ENCODE measurements at places on chromosomes 7 and 10.
A peak's percentile ranks its signal among the peaks of the same experiment; 100 is the strongest.

- DNase-seq: no peak
Measured at GRCh38 chr7:97565665-97566064, 166.2 kb upstream of the TAC1 start.

DNA sequence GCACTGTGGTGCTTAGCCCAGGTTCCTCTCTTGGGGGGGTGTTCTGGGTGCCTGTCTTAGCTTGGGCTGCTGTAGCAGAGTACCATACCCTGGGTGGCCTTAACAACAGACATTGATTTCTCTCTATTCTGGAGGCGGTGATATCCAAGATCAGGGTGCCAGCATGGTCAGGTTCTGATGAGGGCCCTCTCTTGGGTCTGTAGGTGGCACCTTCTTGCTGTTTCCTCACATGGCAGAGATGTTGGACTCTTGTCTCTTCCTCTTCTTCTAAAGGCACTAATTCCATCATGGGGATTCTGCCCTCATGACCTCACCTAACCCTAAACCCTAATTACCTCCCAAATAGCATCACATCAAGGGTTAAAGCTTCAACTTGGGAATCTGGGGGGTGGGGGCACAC, 19.9 kb upstream of the CRHR2 start:
- DNase-seq: no peak

DNA sequence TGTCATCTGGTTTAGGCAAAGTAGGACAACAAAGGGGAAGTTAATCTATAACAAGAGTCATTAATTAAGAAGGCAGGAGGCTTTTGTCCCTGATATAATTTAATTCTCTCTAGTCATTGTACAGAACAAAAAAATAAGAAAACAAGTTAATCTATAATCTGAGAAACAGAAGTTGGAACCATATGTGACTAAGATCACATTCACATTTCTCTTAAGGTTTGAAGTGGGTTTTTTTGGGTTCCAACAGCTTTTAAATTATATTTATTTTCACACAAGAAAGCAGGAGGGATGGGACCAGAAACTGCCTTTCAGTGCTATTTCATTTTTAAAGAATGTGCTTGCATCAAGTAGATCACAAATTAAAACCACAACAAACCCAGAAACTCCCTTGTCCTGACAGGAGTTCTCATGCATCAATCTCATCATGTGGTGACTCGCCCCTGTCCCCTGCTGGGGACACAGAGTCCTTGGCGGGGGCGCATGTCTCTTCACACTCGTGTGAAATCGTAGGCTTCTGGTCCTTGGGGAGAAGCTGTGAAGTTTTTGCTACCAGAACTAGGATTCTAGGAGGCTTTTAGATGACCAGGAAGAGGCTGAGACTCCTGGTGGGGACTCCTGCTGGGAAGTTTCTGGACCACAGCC, 10.1 kb upstream of the OPN4 start:
- DNase-seq: no peak

GRCh38 chr7:92053312-92053711, 81.0 kb downstream of the CYP51A1 start:
- no peak for DNase-seq

GRCh38 chr10:67306588-67307205, 380.9 kb downstream of the LRRTM3 start:
- no peak for DNase-seq

- DNase-seq: no peak
Measured at GRCh38 chr7:2417981-2418481, 14.6 kb downstream of the CHST12 start.

DNA sequence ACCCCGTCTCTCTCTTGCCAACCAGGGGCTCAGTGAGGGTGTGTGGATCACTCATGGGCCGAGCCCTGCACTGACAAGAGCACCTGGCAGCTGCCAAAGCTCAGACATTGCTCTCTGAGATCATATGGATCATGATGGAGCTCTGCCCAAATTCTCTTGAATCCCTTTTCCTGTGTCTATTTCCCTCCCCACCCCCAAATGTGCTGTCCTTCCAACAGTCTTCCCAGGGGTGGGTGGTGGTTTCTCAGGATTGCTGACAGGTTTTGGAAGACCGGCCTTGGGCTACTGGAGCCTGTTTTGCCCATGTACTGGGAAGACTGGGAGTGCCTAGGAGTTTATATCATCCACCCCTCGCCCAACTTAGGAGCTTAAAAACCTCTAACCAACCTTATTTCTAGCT, 10.5 kb downstream of the ARHGAP22 start:
- DNase-seq: peak; percentile 82

- no peak for DNase-seq
Measured at GRCh38 chr7:89023206-89023605, 227.7 kb upstream of the TEX47 start.

DNA sequence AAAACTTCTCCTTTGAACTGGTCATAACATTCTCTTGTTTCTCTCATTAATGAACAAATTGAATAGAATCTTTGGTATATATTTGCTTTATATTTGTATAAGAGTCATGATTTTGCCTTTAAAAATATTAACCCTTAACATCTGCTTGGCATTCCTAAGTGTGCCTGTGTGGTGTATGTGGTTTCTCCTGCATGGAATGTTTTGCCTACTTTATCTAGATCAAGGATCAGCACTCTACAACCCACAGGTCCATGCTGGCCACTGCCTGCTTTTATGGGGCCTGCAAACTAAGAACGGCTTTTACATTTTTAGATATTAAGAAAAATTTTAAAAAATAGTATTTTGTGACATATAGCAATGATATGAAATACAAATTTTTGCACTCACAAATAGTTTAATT, 4.3 kb upstream of the LAMB4 start:
- DNase-seq: no peak

- DNase-seq: no peak
Measured at GRCh38 chr10:122727426-122727825, 27.8 kb upstream of the C10orf120 start.

DNA sequence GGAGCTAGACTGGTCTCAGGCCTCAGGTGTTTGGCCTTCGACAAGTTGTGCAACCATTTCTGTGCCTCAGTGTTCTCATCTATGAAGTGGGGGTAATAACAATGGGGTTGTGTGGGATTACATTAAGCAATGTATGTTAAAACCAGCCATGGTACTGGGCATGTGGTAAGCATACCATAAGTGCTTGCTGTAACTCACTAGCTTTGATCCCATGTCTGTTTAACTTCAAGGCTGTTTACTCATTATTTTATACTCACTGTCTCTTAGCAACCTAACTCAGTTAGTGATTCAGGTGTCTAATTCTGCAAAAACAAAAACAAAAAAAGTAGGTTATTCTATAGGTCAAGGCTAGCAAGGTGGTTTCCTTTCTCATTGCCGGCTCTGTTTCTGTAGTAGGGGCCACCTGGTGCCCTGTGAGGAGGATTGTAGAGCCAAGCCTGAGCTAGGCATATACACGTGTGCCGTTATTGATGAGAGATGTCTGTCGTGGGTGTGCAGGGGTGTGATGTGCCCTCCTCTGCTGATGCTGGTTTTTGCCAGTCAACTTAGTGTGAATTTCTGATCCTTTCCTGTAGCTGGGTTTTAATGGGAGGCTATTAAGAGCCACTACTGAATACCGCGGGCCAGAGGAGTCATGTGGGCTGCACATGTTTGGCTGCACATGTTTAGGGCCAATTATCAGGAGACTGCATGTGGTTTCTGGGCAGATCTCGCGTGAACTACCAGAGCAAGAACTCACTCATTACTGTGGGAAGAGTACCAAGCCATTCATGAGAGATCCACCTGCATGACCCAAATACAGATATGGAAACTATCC, 56.2 kb downstream of the EEPD1 start:
- no peak for DNase-seq

DNA sequence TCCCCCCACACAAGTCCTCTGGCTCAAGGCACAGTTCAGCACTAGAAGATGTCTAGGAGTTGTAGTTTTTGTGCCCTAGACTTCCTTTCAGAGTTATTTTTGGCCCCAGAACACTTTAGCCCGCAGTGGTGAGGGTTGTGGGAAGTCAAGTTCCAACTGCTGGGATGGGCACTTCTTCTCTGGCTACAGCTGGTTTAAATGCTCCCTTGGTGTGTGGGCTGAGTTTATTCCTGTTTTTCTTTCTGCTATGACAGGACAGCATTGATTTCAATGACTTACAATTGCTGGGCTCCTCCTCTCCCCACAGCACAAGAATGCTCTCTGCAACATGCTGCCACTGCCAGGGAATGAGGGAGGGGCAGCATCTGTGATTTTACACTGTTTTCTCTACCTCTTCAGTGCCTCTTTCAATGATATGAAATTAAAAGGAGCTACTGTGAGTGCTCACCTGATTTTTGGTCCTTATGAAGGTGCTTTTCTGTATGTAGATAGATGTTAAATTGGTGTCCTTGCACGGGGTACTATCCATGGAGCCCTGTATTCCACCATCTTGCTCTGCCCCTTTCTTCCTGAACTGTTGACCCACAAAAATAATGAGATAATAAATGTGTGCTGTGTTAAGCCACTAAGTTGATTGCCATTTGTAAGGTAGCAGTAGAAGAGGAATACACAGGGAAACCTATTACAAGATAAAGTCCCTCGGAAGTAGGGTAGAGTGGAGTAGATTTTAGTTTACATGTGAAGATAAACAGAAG, 56.3 kb downstream of the SLC13A1 start:
- DNase-seq: no peak

DNA sequence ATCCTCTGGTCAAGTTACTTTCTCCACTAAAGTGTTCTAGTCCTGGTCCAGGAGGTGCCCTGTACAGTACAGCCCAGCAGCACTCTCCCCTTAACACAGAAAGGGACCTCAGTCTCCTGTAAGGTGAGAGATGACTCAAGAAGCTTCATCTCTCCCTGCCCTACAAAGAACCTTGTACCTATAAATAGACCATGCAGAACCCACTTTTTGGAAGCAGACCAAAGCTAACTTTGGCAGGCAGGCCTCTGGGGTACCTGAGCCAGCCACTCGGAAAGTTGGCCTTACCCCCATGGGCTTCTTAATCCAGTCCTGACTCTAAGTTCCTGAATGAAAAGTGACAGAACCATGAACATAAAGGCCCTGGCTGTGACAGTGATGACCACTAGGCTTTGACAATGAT, 454.8 kb downstream of the KCNMA1 start:
- DNase-seq: no peak

GRCh38 chr10:73838827-73839226, 27.4 kb upstream of the NDST2 start:
- DNase-seq: no peak

GRCh38 chr7:80708123-80708522, 69.7 kb downstream of the CD36 start:
- DNase-seq: no peak

DNA sequence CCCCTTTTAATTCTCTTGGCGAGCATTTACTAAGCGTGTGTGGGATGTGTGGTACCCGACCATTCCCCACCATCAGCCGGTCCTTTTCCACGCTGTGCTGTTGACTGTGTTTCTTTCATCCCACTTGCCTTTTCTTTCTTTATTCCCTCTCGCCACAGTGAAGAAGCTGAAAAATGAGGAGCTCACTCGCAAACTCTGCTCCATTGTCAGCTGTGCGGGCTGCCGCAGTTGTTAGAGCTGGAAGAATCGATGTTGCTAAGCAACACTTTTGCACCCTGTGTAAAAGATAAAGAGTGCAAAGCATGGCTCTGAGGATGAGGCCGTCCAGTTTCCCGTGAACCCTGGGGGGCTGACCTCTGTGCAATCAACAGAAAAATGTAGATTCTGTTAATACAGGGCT, 203.1 kb upstream of the NEBL start:
- no peak for DNase-seq

DNA sequence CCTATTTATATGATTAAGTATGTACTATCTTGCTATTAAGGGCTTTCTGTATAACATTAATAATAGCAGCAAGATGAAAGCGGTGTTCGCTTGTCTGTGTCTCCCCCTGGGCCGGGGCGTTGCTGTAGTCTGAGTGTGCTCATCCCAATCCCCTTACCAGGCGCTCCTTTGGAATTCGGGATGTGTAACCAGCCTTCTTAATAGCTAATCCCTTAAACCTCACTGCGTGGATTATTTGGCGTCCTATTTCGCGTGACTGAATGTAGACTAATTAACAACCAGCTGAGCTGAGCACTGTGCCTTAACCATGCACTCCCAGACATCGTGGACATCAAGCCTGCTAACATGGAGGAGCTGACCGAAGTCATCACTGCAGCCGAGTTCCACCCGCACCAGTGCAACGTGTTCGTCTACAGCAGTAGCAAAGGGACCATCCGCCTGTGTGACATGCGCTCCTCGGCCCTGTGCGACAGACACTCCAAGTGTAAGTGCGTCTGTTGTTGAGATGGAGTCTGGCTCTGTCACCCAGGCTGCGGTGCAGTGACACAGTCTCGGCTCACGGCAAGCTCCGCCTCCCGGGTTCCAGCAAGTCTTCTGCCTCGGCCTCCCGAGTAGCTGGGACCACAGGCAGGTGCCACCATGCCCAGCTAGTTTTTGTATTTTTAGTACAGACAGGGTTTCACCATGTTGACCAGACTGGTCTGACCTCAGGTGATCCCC, 36.6 kb downstream of the BNIP3 start:
- no peak for DNase-seq

DNA sequence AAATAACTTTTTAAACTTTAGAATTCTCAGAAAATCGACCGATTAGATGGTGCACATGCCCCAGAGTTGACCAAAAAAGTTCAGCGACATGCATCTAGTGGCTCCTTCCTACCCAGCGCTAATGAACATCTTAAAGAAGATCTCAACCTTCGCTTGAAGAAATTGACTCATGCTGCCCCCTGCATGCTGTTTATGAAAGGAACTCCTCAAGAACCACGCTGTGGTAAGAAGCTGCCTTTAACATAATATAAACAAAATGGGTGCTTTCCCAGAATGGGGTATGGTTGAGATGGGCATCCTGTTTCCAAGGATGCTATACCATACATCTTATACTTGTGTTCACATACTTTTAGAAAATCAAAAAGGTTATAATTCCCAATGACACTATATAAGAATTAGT, 24.6 kb downstream of the GLRX3 start:
- DNase-seq: no peak

DNA sequence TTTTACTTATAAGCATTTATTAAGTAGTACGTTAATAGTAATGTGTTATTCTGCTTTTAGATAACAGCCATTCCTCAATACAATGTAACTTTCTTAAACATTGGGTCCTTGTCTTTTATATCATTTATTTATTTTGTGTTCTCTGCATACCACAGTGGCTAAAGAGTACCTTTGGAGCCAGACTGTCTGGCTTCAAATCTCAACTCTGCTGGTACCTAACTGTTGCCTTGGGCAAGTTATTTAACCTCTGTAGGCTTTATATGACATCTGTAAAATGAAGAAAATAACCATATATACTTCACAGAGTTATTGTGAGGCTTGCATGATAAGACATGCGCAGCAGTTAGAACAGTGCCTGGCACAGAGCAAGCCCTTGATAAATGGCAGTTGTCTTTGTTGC, 397.6 kb downstream of the MDFIC start:
- no peak for DNase-seq

DNA sequence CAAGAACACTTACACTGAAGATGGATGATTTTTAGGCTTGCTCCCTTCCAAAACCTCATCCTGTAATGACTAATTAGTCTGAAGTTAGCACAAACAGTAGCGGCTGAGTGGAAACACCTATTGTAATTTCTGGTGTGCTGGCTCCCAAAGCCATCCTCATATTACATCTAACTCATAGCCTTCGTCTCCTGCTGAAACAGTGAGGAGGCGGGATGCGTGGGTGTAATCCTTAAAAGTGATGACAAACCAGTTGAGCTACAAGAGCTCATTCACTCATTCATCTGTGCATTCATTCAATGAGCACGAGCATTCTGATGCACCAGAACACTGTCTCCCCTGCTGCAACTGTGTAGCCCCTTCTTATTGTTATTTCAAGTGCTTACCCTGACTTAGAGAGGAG, 235.3 kb downstream of the CALN1 start:
- DNase-seq: peak; percentile 62

GRCh38 chr10:106175760-106176377, 988.6 kb downstream of the SORCS1 start:
- DNase-seq: no peak
